ENCODE measurements at places on chromosomes 12 and 14.

DNA sequence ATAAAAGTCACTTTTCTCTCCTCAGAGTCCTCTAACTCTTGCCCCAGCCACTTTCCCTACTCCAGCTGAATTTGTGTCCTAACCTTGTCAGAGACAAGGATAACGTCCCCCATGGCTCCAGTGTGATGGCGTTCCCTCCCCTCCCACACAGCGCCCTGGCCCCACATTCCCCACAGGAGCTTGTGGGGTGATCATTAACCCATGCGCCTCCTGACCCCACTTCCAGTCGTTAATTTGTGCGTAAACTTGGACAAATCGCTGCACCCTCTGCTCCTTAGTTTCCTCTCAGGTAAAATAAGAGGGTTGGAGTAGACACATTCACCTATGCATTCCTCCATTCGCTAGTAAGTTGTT lies 22.9 kb upstream of the BCDIN3D start:
- no peak for DNase-seq

DNA sequence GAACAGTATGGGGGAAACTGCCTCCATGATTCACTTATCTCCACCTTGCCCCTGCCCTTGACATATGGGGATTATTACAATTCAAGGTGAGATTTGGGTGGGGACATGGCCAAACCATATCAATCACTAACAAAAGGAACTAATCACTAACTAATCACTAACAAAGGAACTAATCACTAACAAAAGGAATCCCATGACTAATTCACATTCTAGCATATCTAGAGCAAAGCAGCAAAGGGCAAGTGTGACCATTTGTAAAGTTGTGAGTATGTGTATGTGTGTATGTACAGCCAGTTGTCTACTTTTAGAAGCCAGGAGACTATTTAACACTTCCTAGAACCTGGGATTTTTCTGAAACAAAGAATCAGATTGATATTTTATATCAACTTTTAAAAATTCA lies 30.9 kb upstream of the PCED1B start:
- DNase-seq, result no peak

DNA sequence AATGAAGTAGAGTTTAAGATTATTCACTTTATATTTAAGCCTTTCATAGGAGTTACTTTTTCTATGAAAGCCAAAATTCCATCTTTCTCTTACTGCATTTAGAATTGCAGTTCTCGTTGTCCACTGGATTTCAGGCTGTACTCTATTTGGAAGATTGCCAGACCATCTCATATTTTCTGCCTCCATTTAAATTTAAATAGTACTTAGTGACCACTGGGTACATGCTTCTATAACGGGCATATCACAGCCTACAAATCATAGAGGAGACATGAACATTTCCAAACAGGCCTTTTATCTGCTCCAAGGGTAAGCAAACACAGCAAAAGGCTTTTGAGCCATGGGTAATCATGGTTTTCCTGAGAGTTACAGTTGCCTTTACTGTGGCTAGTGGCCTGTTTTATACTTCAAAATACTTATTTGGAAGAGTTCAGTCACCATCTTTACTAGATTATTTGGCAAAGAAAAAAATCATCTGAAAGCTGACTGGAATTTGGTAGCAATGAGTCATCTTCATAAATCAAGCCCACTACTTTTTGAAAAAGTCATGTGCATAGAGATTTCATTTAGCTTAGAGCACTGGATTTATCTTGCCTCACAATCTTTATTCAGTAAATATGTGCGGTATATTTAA lies 15.7 kb downstream of the ANO6 start:
- no peak for DNase-seq

GRCh38 chr12:103742349-103742932 lies 98.6 kb downstream of the NT5DC3 start:
- no peak for DNase-seq

GRCh38 chr12:27025116-27025515 lies 2.8 kb downstream of the MED21 start:
- no peak for DNase-seq

Data from HCT116 (cell line).